ENCODE measurements at places on chromosomes 16 and 17.
A peak's percentile ranks its signal among the peaks of the same experiment; 100 is the strongest.

DNA sequence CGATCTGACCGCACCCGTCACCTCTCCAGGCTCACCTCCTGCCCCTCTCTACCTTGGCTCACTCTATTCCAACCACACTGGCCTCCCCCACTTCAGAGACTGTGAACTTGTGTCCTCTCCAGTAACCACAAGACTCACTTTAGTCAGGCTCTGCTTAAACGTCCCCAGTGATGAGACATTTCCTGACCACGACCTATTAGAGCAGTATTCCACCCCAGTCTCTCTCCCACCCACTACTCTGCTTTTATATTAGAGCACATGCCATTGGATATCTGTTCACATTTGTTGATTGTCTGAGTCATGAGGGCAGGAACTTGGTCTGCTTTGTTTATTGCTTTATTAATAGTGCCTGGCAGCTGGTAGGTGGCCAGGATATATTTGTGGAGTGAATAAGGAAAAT lies 20.1 kb downstream of the COX11 start:
- DNase-seq: no peak

DNA sequence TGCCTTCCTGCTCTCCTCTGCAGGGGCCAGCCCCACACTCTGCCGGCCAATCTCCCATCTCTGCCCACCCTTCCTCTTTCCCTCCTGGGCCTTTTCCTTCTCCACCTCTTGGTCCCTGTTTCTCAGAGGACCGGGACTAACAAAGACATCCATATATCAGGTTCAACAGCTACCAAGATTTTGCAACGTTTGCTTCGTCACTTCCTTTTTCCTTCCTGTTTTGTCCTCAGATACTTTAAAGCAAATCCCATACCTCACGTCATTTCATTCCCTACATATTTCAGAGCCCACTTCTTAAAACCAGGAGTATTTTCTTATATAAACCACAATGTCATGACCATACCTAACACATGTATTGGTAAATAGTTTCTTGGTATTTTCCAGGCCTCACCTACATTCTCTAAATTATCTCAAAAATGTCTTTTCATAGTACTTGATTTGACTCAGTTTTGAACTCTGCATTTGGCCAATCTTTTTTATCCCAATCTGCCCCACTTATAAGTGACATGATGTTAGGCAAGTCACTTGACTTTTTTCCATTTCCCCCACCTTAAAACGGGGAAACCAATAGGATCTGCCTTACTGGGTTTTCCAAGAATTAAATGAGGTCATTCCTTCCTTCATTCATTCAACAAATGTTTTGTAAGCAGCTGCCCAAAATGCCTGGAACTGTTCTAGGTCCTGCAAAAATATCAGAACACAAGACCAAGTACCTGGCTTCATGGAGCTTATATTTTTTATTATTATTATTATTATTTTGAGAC lies 7.2 kb upstream of the USP10 start:
- DNase-seq: no peak

GRCh38 chr17:20282526-20283308 lies 184.6 kb downstream of the LGALS9B start:
- no peak for DNase-seq

DNA sequence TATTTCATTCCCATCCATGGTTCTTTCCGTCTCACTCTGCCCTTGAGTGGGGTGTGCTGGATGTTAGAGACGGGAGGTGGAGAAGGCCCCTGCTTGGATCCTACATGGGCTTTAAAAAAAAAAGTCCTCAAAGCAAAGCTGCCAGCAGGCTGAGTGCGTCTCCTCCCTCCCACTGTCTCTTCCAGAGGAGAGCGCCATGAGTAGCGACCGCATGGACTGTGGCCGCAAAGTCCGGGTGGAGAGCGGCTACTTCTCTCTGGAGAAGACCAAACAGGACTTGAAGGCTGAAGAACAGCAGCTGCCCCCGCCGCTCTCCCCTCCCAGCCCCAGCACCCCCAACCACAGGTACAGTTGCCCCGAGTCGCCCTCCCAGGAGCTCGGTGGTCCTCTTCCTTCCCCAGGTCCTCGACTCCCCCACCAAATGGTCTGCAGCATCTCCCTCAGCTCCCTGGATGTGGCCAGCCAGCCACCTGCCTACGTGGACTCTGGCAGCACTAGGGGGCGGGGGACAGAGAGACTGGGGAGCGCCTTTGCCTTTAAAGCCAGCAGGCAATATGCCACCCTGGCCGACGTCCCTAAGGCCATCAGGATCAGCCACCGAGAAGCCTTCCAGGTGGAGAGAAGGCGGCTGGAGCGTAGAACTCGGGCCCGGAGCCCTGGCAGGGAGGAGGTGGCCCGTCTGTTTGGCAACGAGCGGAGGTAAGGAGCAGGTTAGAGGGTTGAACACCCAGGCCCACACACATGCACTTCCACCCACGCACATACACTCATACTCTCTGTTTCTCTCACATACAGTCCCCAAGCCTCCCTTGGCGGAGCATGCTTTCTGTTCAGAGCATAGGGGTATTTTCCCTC lies 68.2 kb downstream of the PLD6 start:
- no peak for DNase-seq

GRCh38 chr17:59331129-59331928 lies at the start of gene YPEL2:
Gene YPEL2 (plus strand): TSS chr17:59331655. CDS start chr17:59353410, 21,755 bp downstream.
- DNase-seq: peak; percentile 81

- no peak for DNase-seq
These were observed 76.6 kb downstream of the KLHDC4 start for GRCh38 chr16:87688876-87689815.

DNA sequence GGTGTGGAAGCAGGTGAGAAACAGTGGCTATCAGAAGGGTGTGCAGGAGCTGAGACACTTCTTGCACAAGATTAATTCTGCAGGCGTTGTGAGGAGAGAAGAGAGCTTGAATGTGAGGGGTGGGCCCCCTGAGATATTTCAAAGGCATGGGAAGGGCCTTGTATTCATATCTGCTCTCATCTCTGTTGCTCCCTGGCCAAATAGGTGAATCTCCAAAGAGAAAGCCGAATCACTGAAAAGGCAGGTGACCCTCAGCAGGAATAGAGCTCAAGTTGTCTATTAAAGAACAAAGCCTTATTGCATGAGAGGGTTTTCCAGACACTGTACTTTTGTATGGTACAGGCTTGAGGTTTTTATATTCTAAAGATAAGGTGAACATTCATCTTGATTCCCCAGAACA lies 373.1 kb downstream of the TMEM114 start:
- no peak for DNase-seq

- no peak for DNase-seq
These were observed 5.0 kb upstream of the NXPH3 start for GRCh38 chr17:49570540-49571242.

DNA sequence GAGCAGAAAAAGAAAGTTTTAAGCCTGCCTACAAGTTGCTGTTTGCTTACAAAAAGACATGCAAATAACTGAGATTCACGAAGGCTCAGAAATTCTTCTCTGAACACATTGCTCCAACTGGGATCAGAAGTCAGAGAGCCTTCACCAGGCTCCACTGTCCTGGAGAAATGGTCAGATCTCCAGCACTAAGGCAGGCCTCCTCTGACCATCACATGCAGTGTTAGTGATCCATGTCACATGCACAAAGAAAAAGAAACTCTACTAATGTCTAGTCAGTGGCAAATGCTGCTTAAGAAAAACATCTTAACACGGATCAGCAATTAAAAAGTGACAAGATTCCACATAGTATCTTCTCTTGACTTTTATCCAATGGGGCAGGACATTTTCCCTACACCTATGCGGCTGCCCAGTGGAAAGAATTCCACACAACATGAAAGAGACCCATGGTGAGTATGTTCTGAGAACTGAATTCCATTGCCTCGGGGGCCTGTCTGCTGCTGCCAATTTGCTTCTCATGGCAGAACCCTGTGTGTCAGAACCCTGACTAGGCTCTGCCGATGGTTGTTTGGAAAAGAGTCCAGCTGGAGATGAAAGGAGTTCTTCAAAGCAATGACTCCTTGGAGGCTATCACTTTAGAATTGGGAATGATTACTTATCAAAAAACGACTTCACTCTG lies 96.6 kb downstream of the HIC1 start:
- DNase-seq: no peak

DNA sequence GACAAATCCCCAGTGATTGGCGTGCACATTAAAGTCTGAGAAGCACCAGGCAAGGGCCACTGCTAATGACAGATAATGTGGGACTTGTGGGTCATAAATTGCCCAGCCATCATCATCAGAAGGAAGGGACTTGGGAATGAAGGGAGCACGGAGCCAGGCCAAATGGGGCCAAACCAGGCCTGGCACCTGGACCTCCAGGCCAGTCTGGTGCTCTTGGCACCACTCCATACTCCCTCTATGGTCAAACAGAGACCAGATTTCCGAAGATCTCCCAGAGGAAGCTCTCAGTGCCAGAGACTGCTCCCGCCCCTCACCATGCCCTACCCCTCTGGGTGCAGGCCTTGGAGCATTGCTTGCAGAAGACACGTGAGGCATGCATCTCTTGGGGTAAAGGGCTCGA lies 142.2 kb downstream of the CCDC182 start:
- DNase-seq: no peak

DNA sequence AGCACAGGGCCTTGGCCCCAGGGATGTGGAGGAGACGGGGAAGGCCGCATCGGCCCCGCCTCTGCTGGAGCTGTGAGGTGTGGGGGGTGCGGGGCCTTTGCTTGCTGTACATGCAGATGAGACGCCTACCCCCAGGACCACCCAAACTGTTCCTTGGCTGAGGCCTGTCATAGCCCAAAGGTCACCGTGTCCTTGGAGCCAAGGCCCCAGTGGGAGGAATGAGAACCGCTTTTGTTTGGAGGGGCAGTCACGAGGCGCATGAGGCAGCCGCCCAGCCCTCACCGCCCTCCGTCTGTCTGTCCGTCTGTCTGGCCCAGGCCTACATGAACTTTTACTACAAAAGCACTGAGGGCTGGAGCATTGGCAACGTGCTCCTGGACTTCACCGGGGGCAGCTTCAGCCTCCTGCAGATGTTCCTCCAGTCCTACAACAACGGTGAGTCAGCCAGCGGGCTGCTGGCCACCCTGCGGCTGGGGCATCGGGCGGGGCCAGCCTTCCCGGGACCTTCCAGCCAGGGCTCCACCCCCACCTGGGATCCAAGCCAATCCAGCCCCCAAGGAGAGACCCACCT lies 8.8 kb downstream of the TAX1BP3 start:
- no peak for DNase-seq

GRCh38 chr16:73226675-73227074 lies 178.7 kb upstream of the ZFHX3 start:
- DNase-seq: no peak

DNA sequence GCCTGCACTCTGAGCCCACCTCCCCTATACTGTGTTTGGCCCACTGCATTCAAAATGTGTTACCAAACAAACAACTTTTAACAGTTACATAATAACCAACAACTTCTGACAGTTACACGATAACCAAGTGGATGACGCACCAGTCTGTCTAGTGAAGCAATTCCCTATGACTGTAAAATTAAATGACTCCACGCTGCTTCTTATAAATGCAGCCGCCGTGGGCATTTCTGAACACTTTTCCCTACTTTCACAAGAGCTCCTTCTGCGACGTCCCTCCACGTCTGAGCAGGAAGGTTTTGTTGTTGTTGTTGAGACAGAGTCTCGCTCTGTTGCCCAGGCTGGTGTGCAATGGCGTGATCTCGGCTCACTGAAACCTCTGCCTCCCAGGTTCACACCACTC lies 27.6 kb downstream of the ZNF276 start:
- no peak for DNase-seq

DNA sequence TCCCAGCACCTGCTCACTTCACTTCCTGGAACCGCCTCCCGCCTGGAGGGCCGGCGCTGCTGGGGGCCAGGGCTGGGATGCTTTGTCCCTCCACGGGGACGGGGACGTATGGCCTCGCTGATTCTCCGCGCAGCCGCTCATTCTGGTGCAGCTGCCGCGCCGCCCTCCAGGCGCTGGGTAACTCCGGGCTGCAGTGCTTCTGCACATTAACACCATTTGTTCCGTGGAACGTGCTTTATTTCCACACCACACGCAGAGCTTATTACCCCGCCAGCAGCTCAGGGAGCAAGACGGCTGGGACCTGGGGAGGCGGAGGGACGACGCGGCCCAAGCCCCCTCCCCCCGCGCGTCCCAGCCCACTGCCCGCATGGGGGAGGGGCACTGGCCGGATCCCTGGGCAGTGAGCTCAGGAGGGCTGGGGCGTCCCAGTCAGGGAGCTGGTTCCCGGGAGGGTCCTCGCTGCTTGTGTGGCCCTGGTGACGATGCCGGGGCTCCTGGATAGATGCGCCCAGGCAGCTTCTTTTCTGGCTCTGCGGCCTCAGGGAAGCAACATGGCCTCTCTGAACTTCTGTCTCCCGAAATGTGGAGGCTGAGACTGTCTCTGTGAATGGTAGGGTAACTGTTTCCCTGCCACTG lies 45.4 kb upstream of the ACSF3 start:
- no peak for DNase-seq

GRCh38 chr16:68367891-68368290 lies 57.1 kb downstream of the PRMT7 start:
- DNase-seq: no peak

DNA sequence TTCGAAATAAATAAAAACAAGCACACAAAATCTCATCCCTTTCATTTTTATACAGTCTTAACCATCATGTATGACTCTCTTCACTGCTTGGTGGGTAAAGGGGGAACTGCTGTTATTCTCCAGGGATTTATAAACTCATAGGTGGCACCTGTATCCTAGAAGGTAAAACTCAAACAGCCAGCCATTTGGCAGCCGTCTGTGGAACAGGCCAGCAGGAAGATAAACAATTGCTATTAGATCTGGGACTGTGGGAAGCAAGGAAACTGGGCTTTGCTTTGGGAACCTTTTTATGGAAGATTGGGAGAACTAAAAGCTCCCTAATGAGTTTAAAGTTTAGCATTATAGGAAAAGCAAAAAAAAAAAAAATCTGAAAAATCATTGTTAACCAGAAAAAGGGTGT lies 126.0 kb downstream of the TANGO6 start:
- no peak for DNase-seq

GRCh38 chr17:58786586-58787295 lies 31.1 kb downstream of the PPM1E start:
- no peak for DNase-seq

DNA sequence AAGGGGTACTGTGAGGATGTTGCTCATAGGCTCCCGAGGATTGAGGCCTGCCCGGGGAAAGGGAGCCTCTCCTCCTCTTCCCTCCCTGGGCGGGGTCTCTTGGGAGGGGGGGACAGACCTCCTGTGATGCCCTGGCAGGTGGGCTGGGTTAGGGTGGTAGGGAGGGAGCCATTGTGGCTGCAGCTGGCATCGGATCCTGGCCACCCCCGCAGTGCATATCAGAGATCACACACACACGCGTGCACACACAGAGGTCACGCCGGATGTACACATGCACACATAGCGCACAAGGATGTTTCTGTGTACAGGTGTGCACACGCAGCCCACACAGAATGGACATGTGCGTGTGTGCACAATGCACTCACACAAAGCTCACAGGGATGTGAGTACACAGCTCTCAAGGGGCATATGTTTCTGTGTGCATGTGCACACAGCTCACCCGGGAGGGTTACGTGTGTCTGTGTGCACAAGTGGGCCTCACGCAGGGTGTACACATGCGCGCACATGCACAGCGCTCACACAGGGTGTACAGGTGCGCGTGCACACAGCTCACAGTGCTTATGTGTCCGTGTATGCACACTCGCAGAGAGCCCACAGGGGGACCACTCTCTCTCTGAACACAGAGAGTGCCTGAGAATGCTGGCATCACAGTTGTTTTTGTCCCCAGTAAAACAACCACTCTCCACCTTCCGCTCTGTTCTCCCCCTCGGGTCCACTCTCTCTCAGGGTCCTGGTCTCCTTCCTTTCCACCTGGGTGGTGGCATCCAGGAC lies 2.4 kb downstream of the GJD3 start:
- DNase-seq: no peak

Data from NCI-H1105 treated with DMSO at 0.1 percent for 48 hours (cell line).